ENCODE measurements at places on chromosomes 3 and 15. TPM values are rescaled to one million over a fixed set of nuclear protein-coding genes. Genes with fewer than 3 reads are reported as not detected.

- H3K4me3 ChIP-seq: no peak overlapping the region
- no peaks in the 10 kb centered on the region for H3K27me3 ChIP-seq
- no peak for DNase-seq
- H3K27ac ChIP-seq: no peak overlapping the region
- H3K4me1 ChIP-seq: peaks cover 15% of the 10 kb centered on the region
Observed at GRCh38 chr3:78825858-78826215, 942.0 kb downstream of the ROBO1 start.

DNA sequence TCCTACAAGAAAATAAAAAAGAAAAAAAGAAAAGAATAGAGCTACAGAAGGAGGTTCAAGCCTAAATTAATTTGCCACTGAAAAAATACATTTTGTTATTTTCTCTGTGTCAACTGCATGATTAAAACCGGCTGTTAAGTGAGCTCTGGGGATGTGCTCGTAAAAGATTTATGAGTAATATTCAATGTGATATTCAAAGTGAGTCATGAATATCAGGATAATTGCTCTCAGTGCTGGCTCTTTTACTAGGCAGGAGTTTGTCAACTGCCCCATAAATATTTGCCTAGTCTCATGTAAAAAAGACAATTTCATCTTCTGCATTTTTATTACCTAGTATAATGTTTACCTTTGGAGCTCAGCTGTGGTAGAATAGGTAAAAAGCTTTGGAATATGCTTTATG, 78.9 kb downstream of the CDIN1 start:
- no peak overlapping the region for H3K4me3 ChIP-seq
- H3K4me1 ChIP-seq: peaks cover 18% of the 10 kb centered on the region
- no peaks in the 10 kb centered on the region for H3K36me3 ChIP-seq
- H3K27me3 ChIP-seq: no peaks in the 10 kb centered on the region

GRCh38 chr3:170808041-170808440, 62.0 kb downstream of the RPL22L1 start:
- no peaks in the 10 kb centered on the region for H3K36me3 ChIP-seq
- H3K4me3 ChIP-seq: no peak overlapping the region
- H3K4me1 ChIP-seq: peaks cover 63% of the 10 kb centered on the region
- no peak for DNase-seq
- H3K27me3 ChIP-seq: no peaks in the 10 kb centered on the region

DNA sequence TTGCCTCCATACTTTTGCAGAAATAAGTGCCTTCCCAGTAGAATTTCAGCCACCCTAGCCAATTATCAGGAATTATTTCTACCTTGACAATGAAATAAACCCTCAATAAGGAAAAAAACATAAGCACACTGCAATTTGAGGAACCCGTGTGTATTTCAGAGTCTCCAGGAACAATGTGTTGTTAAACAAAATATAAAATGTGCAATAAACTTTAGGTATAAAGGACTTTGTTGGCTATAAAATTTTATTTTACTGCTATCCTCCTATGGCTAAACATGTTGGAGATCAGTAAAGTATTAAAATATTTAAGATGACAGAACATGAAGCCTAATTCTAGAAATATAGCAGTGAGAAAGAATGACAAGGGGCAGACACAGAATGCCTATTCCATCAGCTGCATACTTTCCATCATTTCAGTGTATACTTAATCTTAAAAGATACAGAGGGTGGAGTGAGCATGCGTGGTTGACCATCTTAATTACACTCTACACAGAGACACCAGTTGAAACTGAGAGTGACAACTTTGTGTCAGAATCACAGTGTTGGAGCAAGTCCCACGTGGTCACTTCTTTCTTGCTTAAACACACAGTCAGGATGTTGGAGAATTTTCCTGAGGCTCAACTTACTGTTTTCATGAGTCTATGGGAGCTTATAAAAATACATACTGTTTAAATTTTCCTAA, 79.0 kb upstream of the SUCLG2 start:
- H3K4me1 ChIP-seq: no peaks in the 10 kb centered on the region
- no peak overlapping the region for H3K4me3 ChIP-seq
- H3K27me3 ChIP-seq: no peaks in the 10 kb centered on the region
- H3K36me3 ChIP-seq: no peaks in the 10 kb centered on the region
- H3K27ac ChIP-seq: no peak overlapping the region
- no peak for DNase-seq

DNA sequence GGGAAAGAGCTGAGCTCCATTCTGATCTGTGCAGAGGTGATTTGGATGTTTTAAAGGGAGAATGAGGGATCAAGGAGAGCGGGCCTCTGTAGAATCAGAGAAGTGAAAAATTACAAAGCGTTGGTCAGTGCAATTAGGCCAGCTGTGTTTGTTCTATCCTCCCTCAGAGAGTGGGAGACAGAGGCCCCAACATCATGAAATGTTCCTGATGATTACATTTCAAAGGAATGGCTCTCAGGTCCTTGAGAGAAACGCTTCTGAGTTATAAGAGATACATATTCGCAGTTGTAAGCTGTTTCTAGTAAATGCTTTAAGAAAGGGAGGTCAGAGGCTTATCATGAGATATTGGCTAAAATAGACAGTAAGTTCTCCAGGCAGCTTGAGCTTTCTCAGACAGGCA, 15.7 kb upstream of the CAND2 start:
- no peaks in the 10 kb centered on the region for H3K27me3 ChIP-seq
- no peaks in the 10 kb centered on the region for H3K4me1 ChIP-seq
- no peaks in the 10 kb centered on the region for H3K36me3 ChIP-seq
- DNase-seq: no peak

- H3K4me1 ChIP-seq: peaks cover 43% of the 10 kb centered on the region
- DNase-seq: peak; percentile 30
- no peak overlapping the region for H3K27ac ChIP-seq
- peaks cover 4% of the 10 kb centered on the region for H3K36me3 ChIP-seq
Observed at GRCh38 chr3:172148241-172148640, 108.9 kb downstream of the FNDC3B start.

- H3K27me3 ChIP-seq: no peaks in the 10 kb centered on the region
- peak overlapping the region; percentile 49 for H3K4me3 ChIP-seq
- DNase-seq: peak; percentile 87
- H3K4me1 ChIP-seq: peaks cover 51% of the 10 kb centered on the region
- H3K27ac ChIP-seq: peak overlapping the region; percentile 95
- H3K36me3 ChIP-seq: no peaks in the 10 kb centered on the region
Observed at GRCh38 chr15:64247906-64248541, 85.2 kb upstream of the PPIB start.

DNA sequence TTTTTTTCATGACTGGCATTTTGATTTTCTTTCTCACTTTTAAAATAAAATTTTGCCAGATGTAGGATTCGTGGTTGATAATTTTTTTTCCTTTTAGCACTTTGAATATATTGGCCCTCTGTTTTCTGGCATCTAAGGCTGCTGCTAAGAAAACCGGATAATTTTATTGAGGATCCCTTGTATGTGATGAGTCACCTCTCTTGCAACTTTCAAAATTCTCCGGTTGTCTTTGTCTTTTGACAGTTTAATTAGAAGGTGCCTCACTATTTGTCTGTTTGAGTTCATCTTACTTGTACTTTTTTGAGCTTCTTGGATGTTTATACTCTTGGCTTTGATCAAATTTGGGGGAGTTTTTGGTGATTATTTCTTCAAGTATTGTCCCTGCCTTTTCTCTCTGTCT, 349.7 kb downstream of the LPP start:
- DNase-seq: no peak
- H3K27ac ChIP-seq: no peak overlapping the region
- H3K27me3 ChIP-seq: no peaks in the 10 kb centered on the region
- H3K36me3 ChIP-seq: peaks cover 15% of the 10 kb centered on the region
- H3K4me3 ChIP-seq: no peak overlapping the region

DNA sequence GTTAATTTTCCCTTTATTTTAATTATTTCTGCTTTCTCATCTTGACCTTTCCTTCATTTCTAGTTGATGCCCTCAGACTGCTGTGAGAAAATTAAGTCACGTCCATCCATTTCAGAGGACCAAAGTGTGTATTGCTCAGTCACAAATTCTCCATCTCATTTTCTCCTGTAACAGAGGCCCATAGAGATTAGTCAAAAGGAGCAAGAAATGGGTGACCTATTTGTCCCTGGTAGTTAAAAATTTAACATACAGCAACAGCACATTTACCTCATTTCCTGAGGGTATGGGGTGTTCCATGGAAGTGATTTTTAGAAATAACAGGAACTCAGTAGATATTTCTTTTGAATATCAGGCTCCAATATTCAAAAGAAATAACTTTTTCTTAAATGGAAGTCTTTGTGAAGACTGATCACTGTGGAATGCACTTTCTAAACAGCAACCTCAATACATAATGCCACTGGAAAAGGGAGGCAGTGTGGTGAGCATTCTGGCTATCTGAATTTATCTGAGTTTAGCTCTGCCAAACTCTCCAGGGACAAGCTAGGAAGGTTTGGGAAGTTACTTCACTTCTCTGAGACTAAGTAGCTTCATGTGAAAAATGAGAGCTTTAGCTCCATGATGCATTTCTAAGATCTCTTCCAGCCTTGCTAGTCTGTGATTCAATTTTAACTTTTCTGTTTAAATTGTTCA, 808.2 kb downstream of the SQOR start:
- H3K36me3 ChIP-seq: no peaks in the 10 kb centered on the region
- H3K4me3 ChIP-seq: no peak overlapping the region
- H3K27ac ChIP-seq: no peak overlapping the region
- no peaks in the 10 kb centered on the region for H3K27me3 ChIP-seq
- no peaks in the 10 kb centered on the region for H3K4me1 ChIP-seq
- no peak for DNase-seq

DNA sequence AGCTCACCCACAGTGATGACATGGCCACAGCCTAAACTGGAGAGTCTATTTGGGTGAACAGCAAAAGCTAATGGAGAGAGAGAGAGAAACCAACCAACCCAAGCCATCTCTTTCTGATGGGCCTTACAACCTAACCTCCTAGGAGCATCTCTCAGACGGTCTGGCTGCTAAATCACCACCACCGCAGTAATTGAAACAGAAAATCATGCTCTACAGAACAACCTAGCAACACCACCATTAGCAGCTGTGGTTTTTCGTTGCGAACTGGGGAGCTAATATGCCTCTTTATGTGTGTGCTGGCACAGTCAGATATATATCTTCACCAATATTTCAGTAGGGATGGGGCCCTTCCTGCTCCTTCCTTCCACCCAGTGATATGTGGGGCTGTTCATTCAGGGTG, 166.9 kb upstream of the PROK2 start:
- peaks cover 4% of the 10 kb centered on the region for H3K4me1 ChIP-seq
- H3K27me3 ChIP-seq: peaks cover 57% of the 10 kb centered on the region
- no peak overlapping the region for H3K4me3 ChIP-seq
- no peak for DNase-seq

DNA sequence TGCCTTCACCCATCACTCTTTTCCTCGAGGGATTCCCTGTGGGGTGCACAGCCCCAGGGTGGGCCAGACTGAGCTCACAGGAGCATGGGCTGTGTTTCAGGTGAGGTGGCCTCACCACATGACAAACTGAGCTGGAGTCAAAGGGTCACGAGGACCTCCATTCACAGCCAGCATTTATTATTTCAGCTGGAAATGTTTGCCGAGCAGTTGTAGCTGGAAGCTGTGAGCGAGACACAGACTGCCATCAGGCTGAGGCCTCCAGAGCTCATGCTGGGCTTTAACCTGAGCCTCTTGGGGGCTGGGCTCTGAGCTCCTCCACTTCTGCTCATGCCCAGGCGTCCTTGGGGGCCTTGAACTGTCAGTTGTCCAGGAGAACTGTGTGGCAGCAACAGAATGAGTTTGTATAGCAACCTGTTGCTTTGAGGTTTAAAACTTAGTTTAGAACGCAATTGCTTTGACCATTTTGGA, 57.5 kb downstream of the FLNB start:
- H3K4me3 ChIP-seq: no peak overlapping the region
- peaks cover 40% of the 10 kb centered on the region for H3K4me1 ChIP-seq
- no peak overlapping the region for H3K27ac ChIP-seq
- DNase-seq: no peak
- peaks cover 5% of the 10 kb centered on the region for H3K36me3 ChIP-seq
- H3K27me3 ChIP-seq: no peaks in the 10 kb centered on the region

DNA sequence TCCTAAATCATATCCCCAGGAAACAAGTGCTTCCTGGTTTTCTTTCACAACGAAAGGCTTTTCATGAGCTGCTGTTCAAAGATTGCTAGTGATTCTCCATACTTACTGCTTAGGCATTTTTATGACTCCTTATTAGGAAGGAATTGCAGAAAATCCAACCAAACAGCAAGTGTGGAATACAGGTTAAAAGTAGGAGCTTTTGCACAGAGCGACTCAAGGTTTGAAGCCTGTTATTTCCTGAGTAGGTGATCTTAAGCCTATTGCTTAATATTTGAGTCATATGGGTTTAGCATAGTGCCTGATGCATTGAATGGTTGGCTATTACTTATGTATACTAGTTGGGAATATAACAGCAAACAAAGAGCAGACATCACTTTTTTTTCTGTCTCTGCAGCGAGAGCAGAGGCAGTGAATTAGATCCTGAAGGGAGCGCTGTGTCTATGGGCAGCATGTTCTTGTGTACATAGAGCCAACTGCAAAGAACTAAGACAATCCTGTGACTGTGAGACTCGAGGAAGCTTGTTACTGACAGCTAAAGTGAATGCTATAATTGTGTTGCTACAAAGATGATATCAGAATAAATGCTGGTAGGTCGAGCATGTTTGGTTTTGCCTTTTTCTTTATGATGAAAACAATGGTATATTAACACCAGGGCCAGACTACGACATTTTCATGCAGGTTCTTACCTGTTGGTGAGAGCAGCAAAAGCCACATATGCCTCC, 6.3 kb downstream of the TM4SF1 start:
- H3K27me3 ChIP-seq: no peaks in the 10 kb centered on the region
- H3K36me3 ChIP-seq: peaks cover 75% of the 10 kb centered on the region
- H3K4me1 ChIP-seq: peaks cover 91% of the 10 kb centered on the region
- DNase-seq: peak; percentile 80
- peak overlapping the region; percentile 90 for H3K4me3 ChIP-seq
- peak overlapping the region; percentile 99 for H3K27ac ChIP-seq

DNA sequence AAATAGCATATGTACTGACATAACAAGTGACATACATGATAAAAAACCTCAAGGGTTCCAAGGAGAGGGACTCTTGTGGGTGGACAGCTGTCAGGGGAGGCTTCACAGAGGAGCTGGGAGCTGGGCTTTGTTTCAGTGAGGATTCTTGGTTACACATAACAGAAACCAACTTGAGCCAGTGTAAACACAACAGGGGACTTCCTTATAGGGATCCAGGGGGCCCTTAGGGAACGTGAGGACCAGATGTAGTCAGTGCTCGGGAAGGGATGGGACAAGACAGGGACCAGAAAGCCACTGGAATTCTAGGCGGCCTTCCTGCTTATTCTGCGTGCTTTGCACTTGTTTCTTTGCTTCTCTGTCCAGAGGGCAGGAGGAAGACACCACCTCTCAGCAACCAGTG, 34.9 kb downstream of the SNAPC5 start:
- H3K36me3 ChIP-seq: peaks cover 3% of the 10 kb centered on the region
- DNase-seq: no peak
- no peaks in the 10 kb centered on the region for H3K27me3 ChIP-seq
- no peak overlapping the region for H3K4me3 ChIP-seq

Gene ACTRT3
- total RNA-seq: 4.1 TPM

Gene SLC35A5
- 17.7 TPM for total RNA-seq

All from PC-3 (cell line).